ENCODE measurements at places on chromosomes 7 and 10.
A peak's percentile ranks its signal among the peaks of the same experiment; 100 is the strongest.

DNA sequence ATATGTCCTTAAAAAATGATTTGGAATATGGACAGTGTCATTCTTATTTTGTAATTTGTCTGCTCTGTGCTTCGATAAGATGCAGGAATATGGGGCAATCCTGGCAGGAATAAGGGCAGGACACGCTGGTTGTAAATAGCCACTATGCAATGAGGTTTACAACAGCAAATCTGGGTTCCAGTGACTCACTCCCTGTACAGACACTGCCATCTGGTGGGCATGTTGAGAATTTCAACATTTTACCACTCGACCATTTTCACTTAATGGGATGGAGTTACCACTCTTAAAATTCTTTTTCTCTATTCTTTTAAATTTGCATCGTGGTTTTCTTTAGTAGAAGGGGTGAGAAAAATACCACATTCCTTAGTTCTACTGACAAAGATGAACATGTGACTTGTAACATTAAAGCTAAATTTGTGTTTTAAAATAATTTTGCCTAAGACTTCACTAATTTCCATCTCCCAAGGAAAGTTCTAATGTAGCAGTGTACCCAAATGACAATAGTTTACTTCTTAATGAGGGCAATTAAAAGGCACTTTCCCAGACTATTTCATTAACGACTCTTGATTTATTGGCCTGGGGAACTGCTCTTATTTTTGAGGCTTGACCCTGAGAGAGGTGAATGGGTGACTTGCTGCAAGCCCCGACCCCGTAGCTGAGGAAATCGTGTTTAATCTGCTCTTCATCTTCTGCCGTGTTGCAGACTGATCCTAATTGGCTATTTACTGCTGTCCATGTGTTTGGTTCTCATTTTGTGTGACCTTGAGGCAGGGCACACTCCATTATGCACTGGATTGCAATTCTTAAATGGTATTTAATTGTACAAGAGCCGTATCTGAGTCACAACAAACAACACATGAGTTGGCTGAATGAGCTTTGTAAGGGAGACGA lies 173.6 kb upstream of the IMMP2L start:
- peak; percentile 51 for DNase-seq

DNA sequence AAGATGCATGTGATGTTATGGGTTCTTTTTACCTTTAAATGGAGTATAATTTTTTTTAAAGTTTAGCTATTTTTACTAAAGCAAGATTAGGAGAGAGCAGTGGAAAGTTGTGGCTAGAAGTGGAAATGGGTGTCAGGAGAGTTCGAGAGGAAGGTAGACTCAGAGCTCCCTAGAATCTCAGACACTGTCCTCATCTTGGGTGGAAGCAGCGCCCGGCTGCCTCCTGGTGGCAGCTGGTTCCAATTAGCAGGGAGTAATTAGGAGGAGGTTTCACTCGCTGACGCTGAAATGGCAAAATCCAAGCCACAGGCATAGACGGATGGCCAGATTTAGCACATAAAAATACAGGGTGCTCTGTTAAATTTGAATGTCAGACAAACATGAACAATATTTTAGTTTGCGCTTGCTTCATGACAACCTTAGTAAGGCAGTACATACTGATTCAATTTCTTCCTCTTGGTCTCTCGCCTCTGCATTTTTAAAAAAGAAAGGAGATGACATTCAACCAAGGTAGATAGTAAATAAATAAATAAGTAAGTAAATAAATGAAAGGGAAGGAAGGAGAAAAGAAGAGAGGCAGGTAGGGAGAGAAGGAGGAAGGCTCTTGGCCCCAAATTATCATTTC lies 58.5 kb downstream of the LGI1 start:
- peak; percentile 57 for DNase-seq

DNA sequence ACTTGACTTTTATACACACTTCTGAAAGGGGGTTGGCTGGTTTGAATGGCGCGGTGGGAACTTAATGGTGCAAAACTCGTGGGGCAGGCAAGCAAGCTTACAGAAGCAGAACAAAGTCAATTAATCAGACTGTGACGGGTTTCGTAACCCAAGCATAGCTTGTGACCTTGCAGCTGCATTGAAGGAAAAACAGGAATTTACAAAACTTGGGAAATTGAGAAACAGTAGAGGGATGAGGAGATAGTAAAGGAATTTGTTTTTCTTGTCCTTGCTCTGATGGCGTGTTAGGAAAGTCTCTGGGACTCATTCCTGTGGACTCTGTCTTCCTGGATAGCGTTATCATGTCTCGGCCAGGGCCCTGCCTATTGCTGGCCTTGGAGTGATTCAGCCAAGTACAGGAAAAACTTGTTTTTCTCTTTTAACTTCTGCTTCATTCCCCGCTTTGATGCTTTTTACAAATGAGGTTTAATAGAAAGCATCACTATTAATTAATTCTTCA lies 220.0 kb upstream of the KCND2 start:
- DNase-seq = no peak

- no peak for DNase-seq
These were observed 6.0 kb downstream of the VPS50 start for GRCh38 chr7:93238131-93238530.

GRCh38 chr10:61708846-61709245 lies 46.1 kb downstream of the CABCOCO1 start:
- no peak for DNase-seq

DNA sequence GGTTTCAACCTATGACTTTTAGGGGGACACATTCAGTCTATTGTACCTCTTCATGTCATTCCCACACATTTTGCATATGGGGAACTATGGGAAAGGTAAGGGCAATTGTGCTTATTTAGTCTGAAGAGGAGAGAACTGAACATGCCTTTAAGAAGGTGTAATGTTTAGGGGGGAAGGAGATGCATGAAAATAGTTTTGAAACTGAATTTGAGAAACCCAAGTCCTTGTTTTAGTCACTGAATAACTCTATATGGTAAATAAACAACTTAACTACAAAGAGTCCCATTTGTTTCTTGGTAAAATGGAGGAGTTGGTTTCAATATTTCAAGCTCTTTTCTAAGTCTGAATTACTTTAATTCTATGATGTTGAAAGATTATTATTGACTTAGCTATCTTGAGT lies 166.1 kb downstream of the DNAJB9 start:
- DNase-seq = no peak
